ENCODE measurements at places on chromosomes 7 and 10. TPM values are rescaled to one million over a fixed set of nuclear protein-coding genes. Genes with fewer than 3 reads are reported as not detected.

MTG1 gene
- total RNA-seq = 58.8 TPM

DNA sequence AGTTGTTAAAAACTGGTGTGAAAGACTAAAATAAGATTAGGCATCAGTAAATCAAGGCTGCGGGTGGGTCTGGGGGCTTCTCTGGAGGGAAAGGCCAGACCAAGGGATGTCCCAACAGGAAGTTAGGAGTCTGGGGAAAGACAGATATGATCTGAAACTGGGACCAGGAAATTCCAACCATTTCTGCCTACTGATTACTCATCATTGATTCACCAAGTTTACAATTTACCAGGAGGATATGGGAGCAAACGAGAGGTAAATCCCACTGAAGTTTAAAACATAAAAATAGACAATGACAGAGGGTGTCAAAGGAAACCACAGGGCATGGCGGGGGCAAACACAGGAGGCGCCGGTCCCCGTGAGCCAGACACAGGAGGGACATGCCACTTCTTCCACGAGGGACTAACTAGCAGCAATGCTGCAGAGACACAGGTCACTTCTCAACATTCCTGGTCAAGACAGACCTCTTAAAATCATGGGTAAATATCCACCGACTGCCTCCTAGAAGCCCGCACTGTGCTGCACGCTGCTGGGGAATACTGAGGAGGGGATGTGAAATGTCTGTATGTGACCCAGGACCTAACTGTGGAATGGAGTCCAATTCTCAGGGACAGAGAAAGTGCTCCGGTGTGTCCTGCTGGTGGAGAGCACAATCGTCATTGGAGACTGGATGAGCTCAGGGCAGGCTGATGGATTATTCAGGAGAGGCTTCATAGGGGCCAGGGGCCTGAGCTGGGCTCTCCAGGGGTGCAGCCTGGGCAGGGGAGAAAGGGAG lies 153.4 kb upstream of the KLF14 start:
- peak; percentile 2 for ATAC-seq

SPDYE5 gene
- 0.24 TPM for total RNA-seq

OR2A7 gene
- 0.80 TPM for total RNA-seq

DNA sequence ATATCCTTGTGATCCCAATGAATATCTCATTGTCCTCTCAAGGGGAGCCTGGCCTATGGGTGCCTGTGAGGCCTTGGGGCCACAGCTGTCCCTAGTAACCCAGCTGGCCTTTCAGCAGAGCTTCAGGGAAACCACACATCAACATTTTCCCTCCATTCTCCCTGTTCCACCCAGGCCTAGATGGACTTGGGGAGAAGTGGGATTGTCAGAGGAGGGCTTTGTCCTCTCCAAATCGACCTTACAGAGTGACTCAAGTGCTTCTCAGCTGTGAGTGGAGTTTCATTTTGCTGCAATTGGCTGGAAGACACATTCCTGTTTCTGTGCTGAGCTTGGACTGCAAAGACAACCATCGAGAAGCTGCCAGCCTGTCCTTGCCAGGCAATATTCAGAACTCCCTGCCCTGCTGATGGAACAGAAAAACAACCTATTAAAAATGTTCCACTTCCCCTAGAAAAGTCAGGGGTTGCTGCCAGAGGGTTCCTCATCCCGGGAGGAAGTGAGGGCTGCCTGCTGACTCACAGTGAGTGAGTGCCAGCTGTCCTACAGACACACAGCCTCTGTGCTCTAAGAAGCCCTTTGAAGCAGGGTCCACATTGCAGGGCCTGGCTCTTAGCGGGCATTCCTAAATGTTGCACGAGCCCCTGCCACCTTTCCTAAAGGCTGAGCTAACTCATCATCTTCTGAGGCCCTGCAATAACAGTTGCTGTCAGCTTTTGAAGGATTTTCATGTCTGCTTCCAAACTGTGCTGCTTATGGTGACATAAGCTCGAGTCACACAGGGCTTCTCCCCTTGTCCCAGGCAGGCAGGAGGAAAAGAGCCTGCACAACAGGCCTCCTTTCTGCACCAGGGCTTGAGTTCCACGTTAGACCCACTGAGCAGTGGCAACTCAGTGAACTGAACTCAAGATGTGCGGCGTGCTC lies 20.5 kb downstream of the STRA8 start:
- ATAC-seq = no peak

DNA sequence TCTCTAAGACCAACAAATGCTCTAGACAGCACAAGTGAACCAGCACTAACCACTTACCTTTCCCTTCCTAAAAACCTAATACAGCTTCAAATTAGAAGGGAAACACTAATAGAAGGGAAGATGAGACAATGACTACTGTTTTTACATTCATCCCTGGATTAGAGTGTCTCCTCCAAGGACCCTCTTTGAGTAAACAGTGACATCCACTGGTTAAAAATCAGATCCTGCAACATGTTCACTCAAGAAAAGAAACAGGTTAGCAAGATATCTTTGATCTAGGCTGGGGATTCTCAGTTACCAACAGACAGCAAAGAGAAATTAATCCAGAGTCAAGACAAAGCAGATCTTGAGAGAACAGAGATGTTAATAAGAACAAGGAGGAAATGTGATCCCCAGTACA lies 177.7 kb upstream of the GHITM start:
- no peak for ATAC-seq

DNA sequence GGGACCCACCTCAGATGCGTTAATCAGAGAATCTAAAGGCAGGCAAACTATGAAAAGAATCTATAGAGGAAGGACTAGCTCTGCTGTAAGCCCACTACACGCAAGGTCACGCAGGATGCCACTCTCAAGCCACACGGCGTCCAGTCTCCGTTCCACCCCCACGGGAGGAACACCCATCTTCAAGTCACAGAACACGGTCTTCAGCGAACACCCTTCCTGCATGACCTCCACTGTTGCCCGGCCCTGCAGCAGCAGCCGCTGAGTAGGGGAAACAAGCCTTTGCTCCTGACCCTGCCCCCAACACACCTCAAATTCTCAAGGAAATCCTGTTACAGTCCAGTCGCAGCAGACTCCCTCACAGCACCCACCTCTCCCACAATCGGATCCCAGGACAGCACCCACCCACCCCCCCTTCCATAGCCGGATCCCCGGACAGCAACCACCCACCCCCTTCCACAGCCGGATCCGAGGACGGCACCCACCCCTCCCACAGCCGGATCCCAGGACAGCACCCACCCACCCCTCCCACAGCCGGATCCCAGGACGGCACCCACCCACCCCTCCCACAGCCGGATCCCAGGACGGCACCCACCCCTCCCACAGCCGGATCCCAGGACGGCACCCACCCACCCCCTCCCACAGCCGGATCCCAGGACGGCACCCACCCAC lies 133.7 kb downstream of the DIP2C start:
- no peak for ATAC-seq

DNA sequence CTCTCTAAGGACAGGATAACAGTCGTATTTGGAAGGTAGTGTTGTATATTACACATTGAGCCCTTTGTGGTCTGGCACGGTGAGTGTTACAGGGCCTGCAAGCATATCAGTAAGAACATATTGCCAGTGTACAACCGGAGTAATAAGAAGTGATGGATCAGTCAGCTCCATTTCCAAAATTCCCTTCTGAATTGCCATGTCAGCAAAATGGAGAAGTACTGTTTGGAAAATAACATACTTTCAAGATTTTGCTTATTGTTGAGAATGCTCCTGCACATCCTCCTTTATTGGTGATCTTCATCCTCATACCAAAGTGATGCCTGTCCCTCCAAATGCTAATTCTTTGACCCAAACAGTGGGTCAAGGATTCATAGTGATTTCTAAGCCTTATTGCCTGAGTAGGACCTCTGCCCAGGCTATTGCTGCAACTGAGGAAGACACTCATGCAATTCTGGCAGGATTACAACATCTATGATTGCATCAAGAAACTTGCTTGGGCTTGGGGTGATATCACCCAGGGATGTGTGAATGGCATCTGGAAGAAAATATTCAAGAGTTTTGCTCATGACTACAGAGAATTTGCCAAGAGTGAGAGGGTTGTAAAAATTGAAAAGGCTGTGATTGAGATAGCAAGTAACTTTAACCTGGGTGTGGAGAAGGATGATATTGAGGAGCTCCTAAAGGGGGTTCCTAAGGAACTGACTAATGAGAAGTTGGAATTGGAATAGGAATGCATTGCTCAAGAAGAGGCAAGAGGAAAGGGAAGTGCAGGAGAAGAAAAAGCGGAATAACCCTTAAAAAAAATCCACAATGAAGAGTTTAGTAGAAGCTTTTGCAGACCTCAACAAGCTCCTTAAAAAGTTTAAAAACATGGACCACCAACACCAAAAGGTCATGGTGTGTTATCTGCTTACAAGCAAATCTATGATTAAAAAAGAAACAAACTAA lies 452.2 kb upstream of the SORCS1 start:
- no peak for ATAC-seq

TEX47 gene
- total RNA-seq = not detected

GRCh38 chr7:6221340-6222319 lies 50.8 kb downstream of the CYTH3 start:
- ATAC-seq = peak; percentile 98

GRCh38 chr10:74035303-74035702 lies 37.4 kb downstream of the VCL start:
- ATAC-seq = no peak
